Activated CD4-positive, alpha-beta T cell treated with anti-CD3 and anti-CD28 coated beads, Interleukin-2, amount 10 ng/mL, durations not matched to agents 7 days and 5 days (primary cell): ENCODE measurements at places on chromosomes 2 and 18. TPM values are rescaled to one million over a fixed set of nuclear protein-coding genes. Genes with fewer than 3 reads are reported as not detected.

DNA sequence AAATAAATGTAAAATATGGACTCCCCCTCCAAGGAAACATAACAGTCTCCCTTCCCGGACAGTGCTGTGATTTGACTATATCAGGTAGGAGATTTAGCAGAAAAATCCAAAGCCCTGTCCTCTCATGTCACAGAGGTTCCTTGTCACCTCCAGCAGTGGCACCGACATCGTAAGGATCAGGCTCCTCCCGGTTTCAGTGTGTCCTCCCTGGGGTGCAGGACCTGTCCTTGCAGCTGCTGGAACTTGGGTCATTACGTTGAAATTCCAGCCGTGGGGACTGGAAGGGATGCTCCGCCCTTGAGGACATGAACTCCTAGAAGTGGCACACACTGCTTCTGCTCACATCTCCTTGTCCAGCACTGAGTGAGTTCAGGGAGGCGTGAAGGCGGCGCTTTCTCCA is 101.1 kb upstream of the ODC1 start:
- H3K36me3 ChIP-seq = no peaks in the 10 kb centered on the region
- no peak overlapping the region for H3K27ac ChIP-seq
- H3K4me3 ChIP-seq = no peak overlapping the region

DNA sequence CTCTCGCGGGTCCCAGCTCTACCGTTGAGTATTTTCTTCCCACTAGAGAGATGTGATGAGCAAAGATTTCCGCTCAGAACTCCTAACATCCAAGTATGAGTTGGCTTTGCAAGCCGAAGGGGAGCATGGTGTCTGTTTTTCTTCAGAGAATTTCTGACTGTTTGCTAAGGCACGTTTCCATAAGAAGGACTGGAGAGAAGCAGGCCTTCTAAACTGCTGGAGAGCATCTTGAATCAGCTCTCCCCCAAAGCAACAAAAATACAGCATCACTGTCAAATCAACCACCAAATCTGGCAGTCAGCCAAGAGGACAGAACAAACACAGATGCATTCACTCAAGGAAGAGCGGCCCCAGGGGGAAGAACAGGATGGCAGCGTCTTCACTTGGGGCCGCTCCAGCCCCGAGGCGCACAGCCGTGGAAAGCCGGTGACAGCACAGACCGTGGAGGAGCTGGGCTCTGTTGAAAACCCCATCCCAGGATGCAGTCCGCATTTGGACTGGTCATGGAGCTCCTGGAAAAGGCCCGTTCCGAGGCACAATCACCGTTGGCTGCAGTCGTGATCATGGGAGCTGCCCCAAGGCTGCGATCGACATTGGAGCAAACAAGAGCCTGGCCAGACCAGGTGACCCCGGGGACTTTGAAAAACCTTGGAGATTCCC is 101.4 kb downstream of the NFATC1 start:
- H3K4me1 ChIP-seq = peaks cover 5% of the 10 kb centered on the region
- peaks cover 61% of the 10 kb centered on the region for H3K36me3 ChIP-seq
- no peaks in the 10 kb centered on the region for H3K27me3 ChIP-seq
- H3K27ac ChIP-seq = no peak overlapping the region

The FAM110C gene
- 0.22 TPM for total RNA-seq

The PTMA gene
- 2,208 TPM for total RNA-seq
